ENCODE measurements at places on chromosomes 16 and 17.

DNA sequence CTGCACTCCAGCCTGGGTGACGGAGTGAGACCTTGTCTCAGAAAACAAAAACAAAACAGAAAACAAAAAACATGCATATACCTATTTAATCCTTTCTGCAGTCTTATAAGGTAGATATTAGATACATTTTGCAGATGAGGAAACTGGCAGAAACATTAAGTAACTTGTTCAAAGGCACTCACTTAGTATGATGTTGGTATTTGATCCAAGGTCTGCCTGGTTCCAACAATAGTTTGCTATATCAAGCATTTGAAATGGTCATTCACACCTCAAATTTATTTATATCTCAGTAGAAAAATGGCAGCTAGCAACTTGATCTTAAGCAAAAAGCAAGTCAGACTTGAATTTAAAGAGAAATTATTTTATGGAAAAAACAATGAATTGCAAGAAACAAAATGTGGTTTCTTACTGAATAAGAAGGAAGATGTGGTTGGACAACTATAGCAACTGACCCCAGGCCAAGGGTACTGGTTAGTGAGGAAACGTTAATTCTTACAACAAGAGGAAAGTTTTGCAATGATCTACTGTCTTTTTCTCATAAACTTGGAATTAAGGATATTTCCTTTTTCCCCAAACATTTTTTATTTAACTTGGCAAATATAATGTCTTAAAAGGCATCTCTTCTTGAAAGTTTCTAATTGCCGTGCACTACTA lies 19.7 kb downstream of the DHRS7B start:
- no peak overlapping the region for H3K27ac ChIP-seq
- H3K4me1 ChIP-seq: peaks cover 3% of the 10 kb centered on the region
- peaks cover 35% of the 10 kb centered on the region for H3K36me3 ChIP-seq
- DNase-seq: no peak

GRCh38 chr17:78252111-78252634 lies 20.7 kb downstream of the TMEM235 start:
- H3K27me3 ChIP-seq: no peaks in the 10 kb centered on the region
- peak overlapping the region; percentile 42 for H3K27ac ChIP-seq
- no peaks in the 10 kb centered on the region for H3K36me3 ChIP-seq
- DNase-seq: no peak
- H3K4me1 ChIP-seq: peaks cover 33% of the 10 kb centered on the region

- no peak overlapping the region for H3K4me3 ChIP-seq
- DNase-seq: no peak
- H3K36me3 ChIP-seq: peaks cover 68% of the 10 kb centered on the region
- no peaks in the 10 kb centered on the region for H3K27me3 ChIP-seq
Measured at GRCh38 chr16:28117168-28117565, 53.7 kb upstream of the GSG1L start.

DNA sequence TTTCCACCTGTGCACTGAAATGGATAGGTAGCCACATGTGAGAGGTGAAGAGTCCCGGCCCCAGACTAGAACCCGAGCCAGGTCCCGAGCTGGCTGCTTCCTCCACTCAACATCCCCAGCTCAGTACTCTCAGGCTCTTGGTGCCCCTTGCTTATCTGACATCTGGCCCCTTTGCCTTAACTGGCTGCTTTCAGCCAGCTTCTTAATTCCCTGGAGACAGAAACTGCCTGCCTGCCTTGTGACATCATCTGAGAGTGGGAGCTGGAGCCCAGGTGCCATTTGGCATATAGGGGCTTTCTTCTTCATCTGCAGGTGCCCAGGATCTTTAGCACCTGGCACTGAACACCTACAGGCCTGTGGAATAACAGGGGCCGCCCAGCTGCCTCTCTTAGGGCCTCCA lies 8.9 kb downstream of the CHAD start:
- no peak for DNase-seq
- no peaks in the 10 kb centered on the region for H3K4me1 ChIP-seq
- H3K4me3 ChIP-seq: no peak overlapping the region
- no peak overlapping the region for H3K27ac ChIP-seq
- no peaks in the 10 kb centered on the region for H3K27me3 ChIP-seq

- H3K4me3 ChIP-seq: no peak overlapping the region
- no peak overlapping the region for H3K27ac ChIP-seq
- no peak for DNase-seq
- peaks cover 6% of the 10 kb centered on the region for H3K27me3 ChIP-seq
Measured at GRCh38 chr17:17366941-17367875, 64.0 kb downstream of the NT5M start.

- DNase-seq: no peak
- no peak overlapping the region for H3K27ac ChIP-seq
- H3K4me3 ChIP-seq: no peak overlapping the region
- peaks cover 4% of the 10 kb centered on the region for H3K4me1 ChIP-seq
- no peaks in the 10 kb centered on the region for H3K36me3 ChIP-seq
Measured at GRCh38 chr17:44236444-44236991, 17.0 kb upstream of the UBTF start.

DNA sequence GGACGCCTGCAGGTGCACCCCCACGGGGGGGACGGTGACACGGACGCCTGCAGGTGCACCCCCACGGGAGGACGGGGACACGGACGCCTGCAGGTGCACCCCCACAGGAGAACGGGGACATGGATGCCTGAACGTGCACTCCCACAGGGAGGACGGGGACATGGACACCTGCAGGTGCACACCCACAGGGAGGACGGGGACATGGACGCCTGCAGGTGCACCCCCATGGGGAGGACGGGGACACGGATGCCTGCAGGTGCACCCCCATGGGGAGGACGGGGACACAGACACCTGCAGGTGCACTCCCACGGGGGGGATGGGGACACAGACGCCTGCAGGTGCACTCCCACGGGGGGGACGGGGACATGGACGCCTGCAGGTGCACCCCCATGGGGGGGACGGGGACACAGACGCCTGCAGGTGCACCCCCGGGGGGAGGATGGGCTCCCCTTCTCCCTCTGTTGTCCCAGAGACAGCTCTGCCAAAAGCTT lies 114.5 kb upstream of the METRNL start:
- no peaks in the 10 kb centered on the region for H3K36me3 ChIP-seq
- H3K27me3 ChIP-seq: no peaks in the 10 kb centered on the region
- no peak overlapping the region for H3K4me3 ChIP-seq
- no peak for DNase-seq
- H3K4me1 ChIP-seq: peaks cover 6% of the 10 kb centered on the region

GRCh38 chr16:80144191-80144590 lies 396.6 kb upstream of the DYNLRB2 start:
- no peak overlapping the region for H3K4me3 ChIP-seq
- H3K27me3 ChIP-seq: no peaks in the 10 kb centered on the region
- no peak overlapping the region for H3K27ac ChIP-seq
- no peaks in the 10 kb centered on the region for H3K36me3 ChIP-seq

GRCh38 chr17:42525221-42525620 lies 10.8 kb upstream of the NAGLU start:
- H3K36me3 ChIP-seq: no peaks in the 10 kb centered on the region
- H3K27me3 ChIP-seq: peaks cover 8% of the 10 kb centered on the region
- no peak for DNase-seq
- peaks cover 21% of the 10 kb centered on the region for H3K4me1 ChIP-seq

DNA sequence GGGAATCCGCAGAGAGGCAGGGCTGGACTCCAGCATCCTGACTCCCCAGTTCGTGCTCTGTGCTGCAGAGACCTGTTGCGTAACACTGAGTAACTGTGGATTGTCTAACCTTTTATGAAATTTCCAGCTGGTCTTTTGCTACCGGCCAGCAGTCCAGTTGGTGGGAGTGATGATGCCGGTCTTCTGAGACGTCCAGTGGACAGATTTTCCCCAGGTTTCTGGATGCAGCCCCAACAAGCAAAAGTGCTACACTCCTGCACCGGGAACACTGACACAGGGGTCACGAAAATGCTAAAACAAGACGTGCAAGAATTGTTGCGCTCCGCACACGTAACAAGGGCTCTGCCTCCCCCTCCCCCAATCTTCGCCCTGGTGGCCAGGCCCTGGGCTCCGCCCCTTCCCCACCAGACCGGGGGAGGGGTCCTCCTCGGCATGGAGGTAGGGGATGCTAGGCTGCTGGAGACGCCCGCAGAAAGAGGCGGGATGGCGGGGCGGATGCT lies 701 bp upstream of the MRC2 start:
- H3K4me1 ChIP-seq: peaks cover 5% of the 10 kb centered on the region
- peaks cover 33% of the 10 kb centered on the region for H3K27me3 ChIP-seq
- H3K27ac ChIP-seq: no peak overlapping the region
- H3K36me3 ChIP-seq: peaks cover 1% of the 10 kb centered on the region
- DNase-seq: no peak

DNA sequence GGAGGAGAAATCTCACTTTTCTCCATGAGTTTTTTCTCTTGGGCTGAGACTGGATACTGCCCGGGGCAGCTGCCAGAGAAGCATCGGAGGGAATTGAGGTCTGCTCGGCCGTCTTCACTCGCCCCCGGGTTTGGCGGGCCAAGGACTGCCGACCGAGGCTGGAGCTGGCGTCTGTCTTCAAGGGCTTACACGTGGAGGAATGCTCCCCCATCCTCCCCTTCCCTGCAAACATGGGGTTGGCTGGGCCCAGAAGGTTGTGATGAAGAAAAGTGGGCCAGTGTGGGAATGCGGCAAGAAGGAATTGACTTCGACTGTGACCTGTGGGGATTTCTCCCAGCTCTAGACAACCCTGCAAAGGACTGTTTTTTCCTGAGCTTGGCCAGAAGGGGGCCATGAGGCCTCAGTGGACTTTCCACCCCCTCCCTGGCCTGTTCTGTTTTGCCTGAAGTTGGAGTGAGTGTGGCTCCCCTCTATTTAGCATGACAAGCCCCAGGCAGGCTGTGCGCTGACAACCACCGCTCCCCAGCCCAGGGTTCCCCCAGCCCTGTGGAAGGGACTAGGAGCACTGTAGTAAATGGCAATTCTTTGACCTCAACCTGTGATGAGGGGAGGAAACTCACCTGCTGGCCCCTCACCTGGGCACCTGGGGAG lies 19.1 kb downstream of the NGFR start:
- no peak for DNase-seq
- H3K27me3 ChIP-seq: no peaks in the 10 kb centered on the region
- H3K4me3 ChIP-seq: no peak overlapping the region
- no peak overlapping the region for H3K27ac ChIP-seq
- H3K36me3 ChIP-seq: no peaks in the 10 kb centered on the region

DNA sequence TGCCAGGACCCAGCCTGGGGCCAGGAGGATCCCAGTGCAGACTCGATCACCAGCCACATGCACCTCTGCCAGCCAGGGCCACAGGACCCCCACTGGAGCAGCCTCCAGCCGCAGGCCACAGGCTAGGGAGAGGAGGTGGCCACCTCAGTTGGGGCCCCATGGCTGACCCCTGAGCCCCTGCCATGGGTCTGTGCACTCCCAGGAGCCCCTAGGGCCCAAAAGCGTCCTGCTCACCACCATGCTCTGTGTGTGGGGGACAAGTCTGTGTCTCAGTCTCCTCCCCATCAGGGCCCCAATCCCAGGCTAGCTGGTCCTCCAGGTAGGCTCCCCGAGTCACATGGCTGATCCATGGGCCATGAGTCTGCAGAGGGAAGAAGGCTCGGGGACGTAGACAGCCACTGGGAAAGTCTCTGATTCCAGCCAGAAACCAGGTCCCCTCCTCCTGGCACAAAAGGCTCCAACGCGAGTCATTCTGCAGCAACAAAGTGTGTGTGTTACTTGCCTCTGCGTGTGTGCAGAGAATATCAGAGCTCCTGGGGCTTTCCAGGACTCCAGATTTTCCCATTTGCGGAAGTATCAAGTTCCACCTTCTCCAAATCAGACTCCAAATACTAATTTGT lies 6.1 kb upstream of the PRSS8 start:
- peak overlapping the region; percentile 77 for H3K4me3 ChIP-seq
- no peaks in the 10 kb centered on the region for H3K36me3 ChIP-seq
- H3K27me3 ChIP-seq: peaks cover 2% of the 10 kb centered on the region
- peaks cover 14% of the 10 kb centered on the region for H3K4me1 ChIP-seq

- H3K27ac ChIP-seq: no peak overlapping the region
- no peaks in the 10 kb centered on the region for H3K4me1 ChIP-seq
- no peak for DNase-seq
- H3K27me3 ChIP-seq: peaks cover 8% of the 10 kb centered on the region
- H3K36me3 ChIP-seq: no peaks in the 10 kb centered on the region
- H3K4me3 ChIP-seq: no peak overlapping the region
Measured at GRCh38 chr17:64315570-64315969, 52.5 kb upstream of the TEX2 start.

GRCh38 chr16:55508271-55508921 lies 476 bp upstream of the LPCAT2 start:
- H3K4me3 ChIP-seq: peak overlapping the region; percentile 82
- no peak overlapping the region for H3K27ac ChIP-seq

DNA sequence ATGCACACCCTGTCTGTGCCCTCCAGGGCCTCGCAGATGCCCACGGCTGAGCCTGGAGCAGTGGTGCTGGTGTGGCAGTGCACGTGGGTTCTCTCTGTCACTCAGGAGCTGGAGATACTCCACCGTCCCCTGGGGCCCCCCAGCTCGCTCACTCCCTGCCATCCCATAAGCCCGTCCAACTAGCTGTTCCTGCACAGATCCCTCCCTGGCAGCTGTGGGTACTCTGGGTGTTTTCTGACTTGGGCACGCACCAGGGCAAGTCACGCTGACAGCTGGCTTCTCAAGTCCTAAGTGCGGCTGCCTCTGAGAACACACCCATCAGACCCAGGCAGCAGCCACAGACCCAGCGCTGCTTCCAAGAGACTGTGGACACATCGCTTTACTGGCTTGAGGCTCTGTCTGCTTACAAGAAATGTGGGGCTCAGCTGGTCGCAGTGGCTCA lies 25.4 kb upstream of the ITGB4 start:
- peaks cover 21% of the 10 kb centered on the region for H3K36me3 ChIP-seq
- no peak overlapping the region for H3K27ac ChIP-seq
- no peaks in the 10 kb centered on the region for H3K27me3 ChIP-seq
- H3K4me3 ChIP-seq: no peak overlapping the region
- DNase-seq: no peak

GRCh38 chr16:50699326-50700159 lies 6.1 kb downstream of the NOD2 start:
- H3K36me3 ChIP-seq: peaks cover 36% of the 10 kb centered on the region
- peak; percentile 65 for DNase-seq
- H3K4me3 ChIP-seq: peak overlapping the region; percentile 47
- peaks cover 46% of the 10 kb centered on the region for H3K4me1 ChIP-seq
- H3K27me3 ChIP-seq: no peaks in the 10 kb centered on the region

- H3K36me3 ChIP-seq: no peaks in the 10 kb centered on the region
- no peak overlapping the region for H3K4me3 ChIP-seq
Measured at GRCh38 chr16:58661199-58661830, 23.3 kb downstream of the SLC38A7 start.

DNA sequence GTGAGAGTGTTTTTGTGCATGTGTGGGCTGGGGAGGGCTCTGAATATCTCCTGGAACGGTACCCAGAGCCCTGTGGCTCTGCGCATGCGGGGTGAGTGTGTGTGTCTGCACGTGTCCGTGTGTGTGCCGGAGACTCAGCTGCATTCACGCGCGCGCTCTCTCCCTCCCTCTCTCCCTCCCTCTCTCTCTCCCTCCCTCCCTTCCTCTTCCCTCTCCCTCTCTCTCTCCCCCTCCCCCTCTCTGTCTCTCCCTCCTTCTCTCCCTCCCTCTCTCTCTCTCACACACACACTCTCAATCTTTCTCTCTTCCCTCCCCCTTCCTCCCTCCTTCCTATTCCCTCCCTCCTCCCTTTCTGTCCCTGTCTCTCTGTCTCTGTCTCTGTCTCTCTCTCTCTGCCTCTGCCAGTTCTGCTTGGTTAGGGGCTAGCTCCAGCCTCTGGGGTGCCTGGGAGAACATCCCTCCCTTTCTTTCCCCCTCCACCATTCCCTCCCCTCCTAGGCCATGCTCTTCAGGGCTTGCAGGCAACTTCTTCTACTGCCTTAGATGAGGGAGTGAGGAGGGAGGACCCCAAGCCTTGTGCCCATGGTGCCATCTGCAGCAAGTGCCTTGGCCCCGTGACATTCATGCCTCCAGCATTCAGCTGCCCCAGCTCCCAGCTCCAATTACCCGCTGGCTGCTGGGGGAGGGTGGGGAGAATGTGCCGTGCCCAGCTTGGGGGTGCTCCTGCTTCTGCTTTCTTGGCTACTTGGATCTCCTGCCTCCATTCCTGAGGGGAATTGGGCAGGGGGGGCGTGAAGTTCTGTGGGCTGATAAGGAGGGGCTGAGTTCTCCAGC lies 6.4 kb downstream of the THRA start:
- DNase-seq: peak; percentile 74
- peak overlapping the region; percentile 82 for H3K4me3 ChIP-seq
- H3K27ac ChIP-seq: peak overlapping the region; percentile 83

All from T-helper 2 cell treated with Interferon-gamma antibody and Interleukin-4, amounts not matched to agents 5 μg/mL and 100 μg/mL, for 36 hours (primary cell).